Hepatocyte (in vitro differentiated cells): ENCODE measurements at places on chromosomes 4 and X. TPM values are rescaled to one million over a fixed set of nuclear protein-coding genes. Genes with fewer than 3 reads are reported as not detected.
A peak's percentile ranks its signal among the peaks of the same experiment; 100 is the strongest.

The C4orf54 gene
- total RNA-seq = 0.07 TPM in 1 of 2 replicates, not detected in the other

The STK26 gene
- 43.3 and 48.0 TPM in 2 replicates for total RNA-seq

The METTL14 gene
- 18.3 and 19.3 TPM in 2 replicates for total RNA-seq

The F11 gene
- 9.5 and 19.4 TPM in 2 replicates for total RNA-seq

The CCDC158 gene
- total RNA-seq = not detected in 2 replicates

The RRH gene
- total RNA-seq = not detected in 2 replicates

GRCh38 chr4:99838927-99839326 lies 22.3 kb downstream of the DAPP1 start:
- H3K27ac ChIP-seq = no peak overlapping the region
- no peak overlapping the region for H3K4me3 ChIP-seq
- no peaks in the 10 kb centered on the region for H3K36me3 ChIP-seq
- DNase-seq = no peak

- no peak overlapping the region for H3K4me3 ChIP-seq
- H3K27me3 ChIP-seq = no peaks in the 10 kb centered on the region
- no peak overlapping the region for H3K27ac ChIP-seq
- no peak for DNase-seq
- H3K36me3 ChIP-seq = no peaks in the 10 kb centered on the region
Measured at GRCh38 chrX:8846266-8846665, 45.1 kb upstream of the FAM9A start.

GRCh38 chr4:67581208-67581857 lies 22.8 kb downstream of the STAP1 start:
- no peaks in the 10 kb centered on the region for H3K4me1 ChIP-seq
- no peaks in the 10 kb centered on the region for H3K27me3 ChIP-seq
- H3K36me3 ChIP-seq = no peaks in the 10 kb centered on the region
- no peak for DNase-seq

DNA sequence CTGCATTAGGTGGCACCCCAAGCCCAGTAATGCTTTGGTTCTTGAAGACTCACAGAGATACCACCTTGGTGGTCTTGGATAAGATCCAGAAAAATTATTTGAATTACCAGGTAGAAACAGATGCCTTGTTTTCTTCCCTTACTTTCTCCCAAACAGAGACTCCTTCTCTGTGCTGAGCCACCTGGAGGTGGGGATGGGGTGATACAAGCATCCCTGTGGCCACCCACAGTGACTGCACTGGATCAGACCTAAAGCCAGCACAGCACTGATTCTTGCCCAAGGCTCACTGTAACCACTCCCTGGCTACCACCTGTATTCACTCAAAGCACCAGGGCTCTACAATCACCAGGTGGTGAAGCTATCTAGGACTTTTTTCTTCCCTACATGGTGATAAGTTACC lies 156.8 kb downstream of the TEX13A start:
- no peaks in the 10 kb centered on the region for H3K4me1 ChIP-seq
- no peaks in the 10 kb centered on the region for H3K36me3 ChIP-seq
- no peaks in the 10 kb centered on the region for H3K27me3 ChIP-seq
- no peak for DNase-seq
- no peak overlapping the region for H3K27ac ChIP-seq

- no peak for DNase-seq
- peak overlapping the region; percentile 72 for H3K27ac ChIP-seq
- H3K4me3 ChIP-seq = no peak overlapping the region
- no peaks in the 10 kb centered on the region for H3K36me3 ChIP-seq
- no peaks in the 10 kb centered on the region for H3K27me3 ChIP-seq
- peaks cover 30% of the 10 kb centered on the region for H3K4me1 ChIP-seq
Measured at GRCh38 chr4:153523164-153523796, 57.1 kb downstream of the TMEM131L start.

GRCh38 chrX:42524379-42524778 lies 253.6 kb downstream of the PPP1R2C start:
- no peaks in the 10 kb centered on the region for H3K4me1 ChIP-seq
- H3K27ac ChIP-seq = no peak overlapping the region
- no peak for DNase-seq
- no peak overlapping the region for H3K4me3 ChIP-seq
- no peaks in the 10 kb centered on the region for H3K27me3 ChIP-seq
- no peaks in the 10 kb centered on the region for H3K36me3 ChIP-seq

GRCh38 chr4:82500435-82501153 lies 61.2 kb downstream of the TMEM150C start:
- DNase-seq = no peak
- H3K4me3 ChIP-seq = no peak overlapping the region
- H3K36me3 ChIP-seq = no peaks in the 10 kb centered on the region
- H3K27ac ChIP-seq = no peak overlapping the region

- peaks cover 1% of the 10 kb centered on the region for H3K4me1 ChIP-seq
- DNase-seq = no peak
- no peaks in the 10 kb centered on the region for H3K27me3 ChIP-seq
- H3K27ac ChIP-seq = no peak overlapping the region
- no peaks in the 10 kb centered on the region for H3K36me3 ChIP-seq
Measured at GRCh38 chr4:101205916-101206315, 141.4 kb downstream of the PPP3CA start.

DNA sequence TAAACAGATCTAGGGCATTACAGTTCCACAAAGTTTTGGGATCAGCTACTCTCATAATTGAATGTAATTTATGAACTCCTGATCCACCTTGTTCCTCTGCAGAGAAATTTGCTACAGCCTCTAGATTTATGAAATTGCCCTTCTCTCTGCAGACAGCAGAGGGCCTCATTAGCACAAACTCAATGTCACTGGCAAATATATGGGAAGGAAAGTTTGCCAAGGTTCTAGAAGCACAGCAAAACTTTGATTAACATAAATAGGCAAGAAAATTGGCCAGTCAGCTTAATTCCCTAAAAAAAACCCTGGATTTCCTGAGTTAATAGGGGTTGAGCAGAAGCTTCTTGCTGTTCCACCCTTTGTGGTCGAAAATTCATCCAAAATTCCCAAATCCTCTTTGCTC lies 31.5 kb downstream of the PRPS1 start:
- no peak overlapping the region for H3K4me3 ChIP-seq
- H3K4me1 ChIP-seq = peaks cover 9% of the 10 kb centered on the region
- peak; percentile 75 for DNase-seq
- H3K27me3 ChIP-seq = no peaks in the 10 kb centered on the region
- H3K36me3 ChIP-seq = no peaks in the 10 kb centered on the region

GRCh38 chr4:3062471-3062870 lies 11.9 kb downstream of the HTT-AS start:
- H3K4me3 ChIP-seq = no peak overlapping the region
- no peaks in the 10 kb centered on the region for H3K4me1 ChIP-seq
- no peaks in the 10 kb centered on the region for H3K27me3 ChIP-seq
- no peak for DNase-seq
- no peaks in the 10 kb centered on the region for H3K36me3 ChIP-seq

DNA sequence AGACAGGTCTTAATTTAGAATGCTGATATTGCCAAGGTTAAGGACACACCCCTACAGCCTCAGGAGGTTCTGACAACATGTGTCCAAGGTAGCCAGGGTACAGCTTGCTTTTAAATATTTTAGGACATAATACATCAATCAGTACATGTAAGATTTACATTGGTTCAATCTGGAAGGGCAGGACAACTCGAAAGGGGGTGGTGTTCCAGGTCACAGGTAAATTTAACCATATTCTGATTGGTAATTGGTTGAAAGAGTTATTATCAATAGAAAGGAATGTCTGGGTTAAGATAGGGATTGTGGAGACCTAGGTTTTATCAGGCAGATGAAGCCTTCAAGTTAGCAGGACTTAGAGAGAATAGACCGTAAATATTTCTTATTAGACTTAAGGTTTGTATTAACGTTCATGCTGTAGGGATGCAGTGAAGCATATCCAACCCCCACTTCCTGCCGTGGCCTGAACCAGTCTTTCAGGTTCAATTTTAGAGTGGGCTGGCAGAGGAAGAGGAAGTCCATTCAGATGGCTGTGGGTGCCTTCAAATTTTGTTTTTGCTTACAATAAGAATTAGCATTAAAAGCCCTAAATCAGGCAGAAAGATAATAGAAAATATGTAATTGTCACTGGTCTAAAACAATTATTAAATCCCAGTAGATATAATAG lies 136.5 kb upstream of the GALNTL6 start:
- no peaks in the 10 kb centered on the region for H3K27me3 ChIP-seq
- H3K36me3 ChIP-seq = no peaks in the 10 kb centered on the region
- no peak overlapping the region for H3K4me3 ChIP-seq
- no peaks in the 10 kb centered on the region for H3K4me1 ChIP-seq
- no peak for DNase-seq

DNA sequence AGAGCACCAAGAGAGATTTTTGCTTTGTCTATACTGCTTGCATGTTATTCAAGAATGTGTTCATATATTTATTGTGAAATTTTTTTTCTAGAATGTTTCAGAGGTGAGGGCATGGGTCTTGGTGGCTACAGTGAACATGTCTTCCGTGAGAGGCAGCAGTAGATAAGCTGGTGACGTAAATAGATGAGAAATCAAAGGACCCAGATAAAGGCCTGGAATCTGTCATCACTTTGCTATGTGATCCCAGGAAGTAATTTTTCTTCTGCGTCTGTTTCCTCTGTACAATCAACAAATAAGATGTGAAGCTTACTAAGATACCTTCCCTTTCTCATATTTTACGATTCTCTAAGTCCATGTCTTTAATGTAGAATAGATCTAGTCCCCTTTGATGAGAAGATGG lies 129.1 kb downstream of the COL4A6 start:
- H3K36me3 ChIP-seq = no peaks in the 10 kb centered on the region
- no peak overlapping the region for H3K4me3 ChIP-seq
- peak overlapping the region; percentile 81 for H3K27ac ChIP-seq
- H3K4me1 ChIP-seq = no peaks in the 10 kb centered on the region
- peak; percentile 39 for DNase-seq
- H3K27me3 ChIP-seq = no peaks in the 10 kb centered on the region

DNA sequence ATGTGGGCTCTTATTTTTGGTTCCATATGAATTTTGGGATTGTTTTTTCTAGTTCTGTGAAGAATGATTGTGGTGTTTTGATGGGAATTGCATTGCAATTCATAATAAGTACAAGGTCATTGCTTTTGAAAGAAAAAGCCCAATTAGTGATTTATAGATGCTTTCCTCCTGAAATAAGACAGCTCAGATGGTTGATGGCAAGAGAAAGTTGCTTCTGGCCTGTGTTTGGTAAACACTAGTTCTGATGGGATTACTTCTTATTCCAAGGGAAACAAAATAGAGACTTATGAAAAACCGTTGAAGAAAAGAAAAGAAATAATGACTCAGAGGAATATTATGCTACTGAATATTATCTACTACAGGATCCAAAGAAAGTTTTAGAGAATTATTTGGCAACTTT lies 144.9 kb downstream of the SPANXA1 start:
- H3K27me3 ChIP-seq = no peaks in the 10 kb centered on the region
- H3K4me3 ChIP-seq = no peak overlapping the region
- no peak for DNase-seq
- no peaks in the 10 kb centered on the region for H3K4me1 ChIP-seq

DNA sequence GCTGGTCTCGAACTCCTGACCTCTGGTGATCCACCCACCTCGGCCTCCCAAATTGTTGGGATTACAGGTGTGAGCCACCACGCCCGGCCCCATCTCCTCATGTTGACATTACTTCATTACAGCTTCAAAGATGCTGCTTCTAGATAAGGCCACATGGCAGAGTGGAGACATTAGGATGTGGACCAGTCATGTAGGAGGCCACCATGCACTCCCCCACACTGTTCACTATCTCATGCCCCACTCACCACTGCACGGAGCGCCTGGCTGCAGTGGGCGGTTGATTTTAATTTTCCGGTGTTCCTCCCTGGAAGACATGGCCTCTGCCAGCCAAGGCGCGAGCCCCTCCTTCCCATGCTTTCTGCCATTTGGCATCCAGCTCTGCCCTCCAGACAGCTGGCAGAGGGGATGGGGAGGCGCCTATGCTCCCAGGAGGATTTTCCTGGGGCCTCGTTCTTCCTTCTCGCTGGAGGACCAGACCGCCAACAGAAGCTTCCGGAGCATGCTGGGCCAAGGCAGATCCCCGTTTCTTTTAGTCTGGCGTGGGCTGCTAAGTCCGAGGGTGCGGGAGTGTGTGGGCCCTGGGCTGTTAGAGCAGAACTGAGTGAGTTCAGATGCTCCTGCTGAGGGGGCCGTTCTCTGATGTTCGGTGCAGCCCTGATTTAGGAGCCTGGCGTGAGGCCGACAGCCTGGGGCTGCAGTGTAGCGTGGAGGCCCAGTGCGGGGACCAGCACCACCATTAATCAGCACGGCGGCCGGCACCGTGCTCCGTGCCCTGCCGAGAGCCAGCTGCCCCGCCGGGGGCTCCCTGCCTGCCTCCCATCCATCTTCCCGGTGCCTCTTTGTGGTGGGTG lies 93.1 kb downstream of the SORCS2 start:
- H3K27ac ChIP-seq = no peak overlapping the region
- no peaks in the 10 kb centered on the region for H3K27me3 ChIP-seq
- H3K4me3 ChIP-seq = no peak overlapping the region
- H3K36me3 ChIP-seq = no peaks in the 10 kb centered on the region
- no peaks in the 10 kb centered on the region for H3K4me1 ChIP-seq
- no peak for DNase-seq

GRCh38 chr4:141348125-141348524 lies 127.4 kb downstream of the ZNF330 start:
- no peaks in the 10 kb centered on the region for H3K36me3 ChIP-seq
- no peak overlapping the region for H3K4me3 ChIP-seq
- peaks cover 5% of the 10 kb centered on the region for H3K4me1 ChIP-seq

DNA sequence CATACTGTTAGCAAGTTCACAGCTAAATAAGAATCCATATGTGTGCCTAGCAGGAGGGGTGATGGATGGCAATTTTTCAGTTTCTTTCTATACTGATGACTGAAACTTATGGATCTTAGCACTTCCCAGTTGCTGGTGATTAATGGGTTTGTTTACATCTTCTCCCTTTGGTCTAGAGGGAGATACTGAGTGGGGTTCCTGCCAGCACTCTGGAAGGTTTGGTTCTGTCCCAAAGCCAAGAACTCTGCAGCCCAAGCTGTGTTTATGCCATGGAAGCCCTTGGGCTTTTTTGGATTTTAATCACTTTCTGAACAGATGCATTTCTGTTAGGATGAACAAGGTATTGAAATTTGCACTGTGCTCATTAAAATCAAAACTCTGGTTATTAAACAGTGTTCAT lies 43.5 kb downstream of the DDIT4L start:
- H3K4me3 ChIP-seq = no peak overlapping the region
- no peaks in the 10 kb centered on the region for H3K27me3 ChIP-seq
- no peak overlapping the region for H3K27ac ChIP-seq
- DNase-seq = no peak
- no peaks in the 10 kb centered on the region for H3K36me3 ChIP-seq

GRCh38 chr4:1367230-1367935 lies 20.4 kb downstream of the UVSSA start:
- H3K27me3 ChIP-seq = no peaks in the 10 kb centered on the region
- no peaks in the 10 kb centered on the region for H3K36me3 ChIP-seq
- H3K27ac ChIP-seq = no peak overlapping the region
- H3K4me1 ChIP-seq = no peaks in the 10 kb centered on the region

DNA sequence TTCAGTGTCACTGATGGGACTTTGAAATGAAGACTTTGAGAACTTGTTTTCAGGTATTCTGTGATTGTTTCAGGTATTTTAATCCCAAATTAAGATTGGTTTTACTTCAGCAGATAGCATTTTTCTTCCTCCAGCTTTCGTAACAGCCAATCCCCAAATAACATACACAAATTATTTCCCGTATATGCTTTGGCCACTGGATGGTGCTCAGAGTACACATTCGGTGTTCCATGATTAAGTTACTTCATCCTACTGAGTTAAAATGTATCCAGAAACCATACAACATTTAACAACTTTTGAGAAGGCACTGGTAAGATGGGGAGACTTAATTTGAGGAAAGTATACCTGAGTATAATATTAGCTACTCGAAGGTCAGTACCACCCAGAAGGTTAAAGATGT lies 233.4 kb upstream of the FAM47A start:
- no peak overlapping the region for H3K4me3 ChIP-seq
- no peaks in the 10 kb centered on the region for H3K4me1 ChIP-seq
- H3K27me3 ChIP-seq = no peaks in the 10 kb centered on the region
- no peak overlapping the region for H3K27ac ChIP-seq
- DNase-seq = peak; percentile 43
- H3K36me3 ChIP-seq = no peaks in the 10 kb centered on the region
